Tracheal epithelial cell (primary cell): ENCODE measurements at places on chromosomes 2 and 18. TPM values are rescaled to one million over a fixed set of nuclear protein-coding genes. Genes with fewer than 3 reads are reported as not detected.

OR6B2 gene
- not detected in 2 replicates for total RNA-seq

ACMSD gene
- total RNA-seq: 1.7 TPM in 1 of 2 replicates, not detected in the other

PJVK gene
- 0.72 TPM in 1 of 2 replicates, not detected in the other for total RNA-seq

NT5DC4 gene
- total RNA-seq: not detected in 2 replicates

DSC3 gene
- total RNA-seq: 260 and 288 TPM in 2 replicates

TLX2 gene
- total RNA-seq: not detected in 2 replicates
